ENCODE measurements at places on chromosomes 5 and 9. TPM values are rescaled to one million over a fixed set of nuclear protein-coding genes. Genes with fewer than 3 reads are reported as not detected.

Gene PTPRD
- total RNA-seq: 0.23 TPM

Gene HABP4
- 12.4 TPM for total RNA-seq

DNA sequence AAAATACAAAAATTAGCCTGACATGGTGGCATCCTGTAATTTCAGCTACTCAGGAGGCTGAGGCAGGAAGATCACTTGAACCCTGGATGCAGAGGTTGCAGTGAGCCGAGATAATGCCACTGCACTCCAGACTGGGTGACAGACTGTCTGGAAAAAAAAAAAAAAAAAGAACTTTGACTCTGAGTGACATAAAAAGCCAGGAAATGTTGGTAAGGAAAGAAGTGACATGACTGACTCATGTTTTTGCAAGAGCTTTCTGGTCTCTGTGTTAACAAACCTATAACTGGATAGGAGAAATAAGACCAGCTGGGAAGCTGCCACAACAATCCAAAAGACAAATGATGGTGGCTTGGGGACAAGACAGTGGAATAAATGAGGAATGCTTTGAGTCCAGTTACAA lies 272.1 kb downstream of the HINT1 start:
- DNase-seq: no peak
- no peak overlapping the region for H3K27ac ChIP-seq
- H3K27me3 ChIP-seq: no peaks in the 10 kb centered on the region
- no peak overlapping the region for H3K4me3 ChIP-seq
- H3K36me3 ChIP-seq: no peaks in the 10 kb centered on the region

DNA sequence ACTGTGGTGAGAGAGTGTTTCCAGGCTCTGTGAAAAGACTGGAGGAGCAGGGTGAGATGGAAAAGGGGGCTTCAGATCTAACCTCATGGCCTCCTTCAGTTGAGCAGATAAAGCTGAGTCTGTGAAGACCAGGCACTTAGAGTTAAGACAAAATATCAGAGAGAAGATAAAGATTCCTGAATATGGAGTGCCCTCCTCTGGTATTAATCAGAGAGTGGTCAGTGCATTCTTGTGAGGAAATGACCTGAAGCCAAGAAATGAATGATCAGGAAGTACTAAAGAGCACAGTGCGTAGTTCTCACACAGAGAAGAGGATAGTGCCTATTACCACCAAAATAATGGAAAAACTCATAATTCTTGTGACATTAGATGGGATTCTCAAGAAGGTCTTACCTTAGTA lies 1417.0 kb upstream of the ACO1 start:
- H3K4me3 ChIP-seq: no peak overlapping the region
- no peak for DNase-seq
- H3K36me3 ChIP-seq: no peaks in the 10 kb centered on the region

Gene CTNND2
- not detected for total RNA-seq

Gene SREK1IP1
- total RNA-seq: 17.7 TPM

Gene GAS1
- total RNA-seq: 49.2 TPM

Gene ROPN1L
- 0.38 TPM for total RNA-seq

DNA sequence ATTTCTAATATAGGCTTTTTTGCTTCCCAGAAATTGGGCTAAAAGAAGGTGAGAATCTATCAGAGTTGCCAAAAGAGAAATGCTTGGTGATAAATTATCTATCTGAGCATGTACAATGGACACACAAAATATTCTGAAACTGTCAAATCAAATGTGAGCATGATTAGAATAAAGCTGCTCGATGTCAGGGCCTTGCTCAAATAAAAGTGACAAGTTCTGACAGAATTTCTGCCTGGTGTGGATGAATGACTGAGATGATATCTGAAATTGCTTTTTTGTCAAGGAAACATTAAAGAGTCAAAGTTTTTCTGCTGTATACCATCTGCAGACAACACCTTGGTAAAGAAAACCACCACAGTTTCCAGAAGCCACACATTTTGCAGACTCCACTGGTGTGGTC lies 128.8 kb downstream of the GABRG2 start:
- no peak for DNase-seq
- no peak overlapping the region for H3K4me3 ChIP-seq
- H3K27me3 ChIP-seq: no peaks in the 10 kb centered on the region
- H3K4me1 ChIP-seq: no peaks in the 10 kb centered on the region
- no peak overlapping the region for H3K27ac ChIP-seq

GRCh38 chr9:106846857-106847256 lies 16.1 kb upstream of the ZNF462 start:
- H3K4me1 ChIP-seq: no peaks in the 10 kb centered on the region
- H3K36me3 ChIP-seq: no peaks in the 10 kb centered on the region
- DNase-seq: no peak
- H3K27me3 ChIP-seq: no peaks in the 10 kb centered on the region
- no peak overlapping the region for H3K27ac ChIP-seq

DNA sequence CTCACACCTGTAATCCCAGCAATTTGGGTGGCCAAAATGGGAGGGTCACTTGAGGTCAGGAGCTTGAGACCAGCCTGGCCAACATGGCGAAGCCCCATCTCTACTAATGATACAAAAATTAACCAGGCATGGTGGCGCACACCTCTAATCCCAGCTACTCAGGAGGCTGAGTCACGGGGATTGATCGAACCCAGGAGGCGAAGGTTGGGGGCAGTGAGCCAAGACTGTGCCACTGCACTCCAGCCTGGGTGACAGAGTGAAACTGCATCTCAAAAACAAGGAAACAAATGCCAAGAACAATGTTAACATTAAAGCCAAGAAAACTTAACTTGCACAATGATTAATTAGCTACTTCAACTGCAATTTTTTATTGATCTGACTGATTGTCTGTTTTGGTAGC lies 202.6 kb downstream of the ARRDC3 start:
- no peaks in the 10 kb centered on the region for H3K36me3 ChIP-seq
- no peak for DNase-seq
- no peak overlapping the region for H3K4me3 ChIP-seq
- H3K27ac ChIP-seq: no peak overlapping the region
- H3K27me3 ChIP-seq: no peaks in the 10 kb centered on the region

- peak overlapping the region; percentile 78 for H3K27ac ChIP-seq
- no peaks in the 10 kb centered on the region for H3K27me3 ChIP-seq
- no peak overlapping the region for H3K4me3 ChIP-seq
- H3K4me1 ChIP-seq: peaks cover 25% of the 10 kb centered on the region
- peaks cover 19% of the 10 kb centered on the region for H3K36me3 ChIP-seq
These were observed 33.1 kb downstream of the ATP6V0E1 start for GRCh38 chr5:173016598-173017046.

DNA sequence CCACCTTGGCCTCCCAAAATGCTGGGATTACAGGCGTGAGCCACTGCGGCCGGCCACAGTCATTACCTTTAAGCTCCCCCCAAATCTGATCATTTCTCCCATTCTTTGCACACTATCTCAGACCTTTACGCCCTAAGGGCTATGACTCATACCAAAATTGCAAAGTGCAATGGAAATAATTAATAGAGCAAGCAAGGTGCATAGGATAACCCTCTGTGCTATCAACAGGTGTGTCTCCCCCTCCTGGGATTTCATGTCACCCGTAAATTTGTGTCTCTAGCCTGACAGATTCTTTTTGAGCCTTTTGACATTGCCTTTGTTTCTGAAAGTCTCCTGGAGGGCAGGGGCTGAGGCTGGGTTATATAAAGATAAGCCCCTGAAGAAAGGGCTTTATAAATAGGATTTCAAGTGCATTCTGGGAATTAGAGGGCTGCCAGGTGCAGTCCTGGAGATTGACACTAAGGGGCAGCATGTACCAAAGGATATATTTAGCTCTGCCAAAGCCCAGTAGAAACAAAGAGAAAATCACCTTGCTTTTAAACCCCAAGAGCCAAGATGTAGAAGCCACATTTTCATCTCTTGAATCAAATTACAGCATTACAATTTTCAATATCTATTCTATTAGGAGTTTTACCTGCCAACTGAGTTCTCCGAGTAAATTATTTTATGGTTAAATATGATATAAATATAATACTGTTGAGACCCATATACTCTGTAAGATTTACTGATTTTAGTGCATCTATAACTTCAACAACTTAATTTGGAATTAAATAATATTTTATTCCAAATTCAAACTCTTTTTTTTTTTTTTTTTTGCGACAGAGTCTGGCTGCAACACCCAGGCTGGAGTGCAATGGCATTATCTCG lies 18.2 kb downstream of the S100Z start:
- no peaks in the 10 kb centered on the region for H3K4me1 ChIP-seq
- DNase-seq: no peak
- H3K27ac ChIP-seq: no peak overlapping the region
- no peaks in the 10 kb centered on the region for H3K36me3 ChIP-seq
- H3K4me3 ChIP-seq: no peak overlapping the region
- no peaks in the 10 kb centered on the region for H3K27me3 ChIP-seq

GRCh38 chr5:174553556-174553955 lies 170.8 kb upstream of the MSX2 start:
- H3K27me3 ChIP-seq: no peaks in the 10 kb centered on the region
- H3K4me3 ChIP-seq: no peak overlapping the region
- no peaks in the 10 kb centered on the region for H3K36me3 ChIP-seq
- no peaks in the 10 kb centered on the region for H3K4me1 ChIP-seq
- DNase-seq: no peak

DNA sequence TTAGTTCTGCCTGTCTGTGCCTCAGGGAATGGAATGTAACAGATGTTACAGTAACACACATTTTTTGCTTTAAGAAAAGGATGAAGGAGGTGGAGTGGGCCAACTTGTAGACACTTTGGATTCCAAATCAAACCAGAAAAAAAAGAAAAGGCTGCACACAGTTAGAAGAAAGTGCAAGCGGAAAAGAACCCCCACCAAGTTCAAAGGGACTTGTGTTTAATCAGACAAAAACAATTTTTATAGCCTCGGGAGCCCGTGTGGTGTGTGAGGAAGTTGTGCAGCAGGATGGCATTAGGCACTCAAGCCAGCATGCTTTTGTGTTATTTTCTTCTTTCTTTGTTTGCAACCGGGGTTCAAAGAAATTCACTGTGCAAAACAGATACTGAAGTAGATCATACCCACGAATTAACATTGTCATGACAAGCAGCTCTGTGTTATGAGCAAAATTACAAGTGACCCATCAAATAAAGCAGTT lies 189.5 kb downstream of the SEMA5A start:
- no peak overlapping the region for H3K4me3 ChIP-seq
- no peak overlapping the region for H3K27ac ChIP-seq
- H3K27me3 ChIP-seq: no peaks in the 10 kb centered on the region
- H3K36me3 ChIP-seq: no peaks in the 10 kb centered on the region
- peaks cover 12% of the 10 kb centered on the region for H3K4me1 ChIP-seq

DNA sequence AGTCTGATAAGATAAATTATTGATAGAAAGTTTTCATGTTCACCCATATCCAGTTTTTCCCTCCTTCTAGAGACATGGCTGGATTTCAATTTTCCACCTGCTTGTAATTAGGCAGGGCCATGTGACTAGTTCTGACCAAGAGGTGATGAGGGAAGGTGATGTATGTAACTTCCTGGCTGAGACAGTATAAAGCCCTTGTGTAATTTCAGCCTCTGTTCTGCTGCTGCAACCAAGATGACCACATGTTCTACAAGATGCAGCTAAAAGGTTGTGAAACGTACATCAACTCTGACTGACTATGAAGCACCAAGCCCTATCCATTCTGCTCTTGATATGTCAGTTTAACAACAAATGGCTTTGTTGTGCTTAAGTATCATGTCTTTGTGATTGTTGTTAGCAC lies 376.5 kb upstream of the DAB2 start:
- no peaks in the 10 kb centered on the region for H3K27me3 ChIP-seq
- no peak overlapping the region for H3K4me3 ChIP-seq
- H3K36me3 ChIP-seq: no peaks in the 10 kb centered on the region

- peaks cover 71% of the 10 kb centered on the region for H3K36me3 ChIP-seq
- DNase-seq: no peak
- H3K4me1 ChIP-seq: peaks cover 36% of the 10 kb centered on the region
These were observed 3.8 kb downstream of the LMAN2 start for GRCh38 chr5:177347699-177348098.

DNA sequence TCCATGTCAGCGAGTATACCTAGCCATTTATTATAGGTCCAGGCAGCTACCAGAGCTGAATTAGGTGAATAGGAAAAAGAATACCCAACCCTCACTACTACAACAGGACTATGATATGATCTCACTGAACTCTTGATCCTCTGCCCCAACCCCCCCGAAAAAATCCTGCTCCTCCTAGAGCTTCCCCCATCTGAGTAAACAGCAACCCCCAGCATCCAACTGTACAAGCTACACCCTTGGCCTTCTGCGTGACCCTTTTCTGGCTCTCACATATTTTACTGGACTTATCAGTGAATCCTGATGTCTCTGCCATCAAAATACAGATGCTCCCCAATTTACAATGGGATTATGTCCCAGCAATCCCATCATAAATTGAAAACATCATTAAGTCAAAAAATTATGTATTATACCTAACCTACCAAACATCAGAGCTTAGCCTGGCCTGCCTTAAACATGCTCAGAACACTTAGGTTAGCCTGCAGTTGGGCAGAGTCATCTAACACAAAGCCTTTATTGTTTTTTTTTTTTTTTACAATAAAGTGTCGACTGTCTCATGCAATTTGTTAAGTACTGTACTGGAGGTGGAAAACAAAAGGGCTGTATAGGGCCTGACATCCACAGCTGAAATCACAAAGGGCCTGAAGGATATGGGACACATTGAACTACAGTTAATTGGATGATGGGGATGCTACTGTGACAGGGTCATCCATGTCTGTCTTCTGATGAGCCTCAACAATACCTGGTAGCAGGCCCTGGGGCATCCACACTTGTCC lies 128.9 kb upstream of the ERCC6L2 start:
- no peaks in the 10 kb centered on the region for H3K4me1 ChIP-seq
- no peak overlapping the region for H3K27ac ChIP-seq
- H3K27me3 ChIP-seq: no peaks in the 10 kb centered on the region

- H3K27ac ChIP-seq: no peak overlapping the region
- H3K4me3 ChIP-seq: no peak overlapping the region
- no peaks in the 10 kb centered on the region for H3K27me3 ChIP-seq
- H3K4me1 ChIP-seq: peaks cover 14% of the 10 kb centered on the region
These were observed 5.6 kb downstream of the S1PR3 start for GRCh38 chr9:88996921-88997235.

GRCh38 chr9:38761339-38761738 lies 41.4 kb upstream of the FAM240B start:
- no peak overlapping the region for H3K27ac ChIP-seq
- no peak for DNase-seq
- H3K4me1 ChIP-seq: no peaks in the 10 kb centered on the region

DNA sequence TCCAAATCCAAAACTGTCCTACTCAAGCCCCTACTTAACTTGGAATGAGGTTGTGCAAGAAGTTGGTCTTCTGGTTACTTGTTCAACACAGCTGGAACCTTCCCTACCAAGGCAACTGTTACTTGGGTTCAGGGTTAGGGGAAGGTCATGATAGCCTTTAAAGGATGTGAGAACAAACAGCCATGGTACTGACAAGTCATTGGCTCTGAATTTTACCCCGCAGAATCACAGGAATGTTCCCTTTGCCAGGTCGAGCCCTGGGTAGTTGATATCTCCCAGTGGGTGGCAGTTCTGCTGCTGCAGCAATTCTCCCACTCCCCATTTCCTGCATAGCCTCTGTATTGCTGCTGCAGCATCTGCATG lies 396.1 kb upstream of the MPDZ start:
- no peak for DNase-seq
- no peaks in the 10 kb centered on the region for H3K36me3 ChIP-seq
- H3K27ac ChIP-seq: no peak overlapping the region
- no peak overlapping the region for H3K4me3 ChIP-seq
- H3K27me3 ChIP-seq: no peaks in the 10 kb centered on the region

- no peak overlapping the region for H3K27ac ChIP-seq
- no peaks in the 10 kb centered on the region for H3K36me3 ChIP-seq
These were observed 464.5 kb downstream of the CSNK1G3 start for GRCh38 chr5:123976379-123977033.

GRCh38 chr9:8832955-8833354 lies 1033.4 kb upstream of the DMAC1 start:
- H3K36me3 ChIP-seq: no peaks in the 10 kb centered on the region
- no peak overlapping the region for H3K4me3 ChIP-seq
- DNase-seq: no peak
- H3K27me3 ChIP-seq: no peaks in the 10 kb centered on the region

Data from esophagus squamous epithelium (tissue), 5 donors.